ENCODE measurements at places on chromosomes 7 and 10.

DNA sequence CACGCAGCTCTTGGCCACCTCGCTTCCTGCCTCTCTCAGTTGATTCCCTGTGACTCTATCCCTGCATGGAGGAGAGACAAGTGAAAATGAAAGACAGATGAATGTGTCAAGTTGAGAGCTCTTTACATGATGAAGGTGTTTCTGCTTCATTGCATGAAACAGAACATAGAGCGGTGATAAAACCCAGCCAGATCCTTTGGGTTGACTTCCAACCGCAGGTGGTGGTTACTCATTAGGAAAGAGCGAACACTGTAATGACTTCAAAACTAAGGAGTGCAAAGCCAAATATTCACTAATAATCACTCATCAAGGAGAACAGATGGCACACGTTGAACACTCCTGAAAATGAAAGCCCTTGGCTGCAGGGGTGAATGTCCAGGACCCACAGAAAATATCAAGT, 31.8 kb upstream of the WDR11 start:
- no peak for DNase-seq

DNA sequence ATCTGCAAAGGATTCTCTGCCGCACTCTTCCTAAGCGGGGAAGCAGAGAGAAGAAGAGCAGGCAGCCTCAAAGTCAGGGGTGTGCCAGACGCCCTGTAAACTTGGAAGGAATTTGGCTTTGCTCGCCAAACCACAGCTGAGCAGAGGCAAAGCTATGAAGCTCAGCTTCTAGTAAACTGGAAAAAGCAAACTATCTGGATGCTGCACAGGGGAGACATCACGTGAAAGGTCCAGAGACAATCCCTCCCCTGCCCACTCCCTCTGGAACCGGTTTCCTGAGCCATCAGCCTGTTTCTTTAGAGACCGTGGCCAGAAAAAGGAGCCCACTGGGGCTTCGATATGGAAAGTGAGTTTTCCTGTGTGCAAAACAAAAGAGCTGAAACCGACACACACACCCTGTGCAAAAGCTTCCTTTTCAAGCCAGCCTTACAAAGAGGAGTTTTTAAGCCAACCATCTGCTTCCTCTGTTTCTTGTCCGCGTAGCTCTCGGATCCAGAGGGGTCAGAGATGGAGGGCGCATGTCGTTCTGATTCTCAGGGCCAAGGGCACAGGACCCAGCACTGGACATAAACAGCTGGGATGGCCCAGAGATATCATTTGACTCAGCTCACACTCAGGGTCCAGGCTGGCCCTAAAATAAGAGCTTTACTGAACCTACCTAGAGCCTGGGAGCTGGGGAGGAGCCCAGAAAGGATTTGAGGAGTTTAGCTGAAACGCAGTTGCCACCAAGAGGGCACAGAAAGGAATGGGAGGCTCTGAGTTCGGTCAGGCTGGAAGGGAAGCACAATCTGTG, 58.2 kb upstream of the DNAAF5 start:
- no peak for DNase-seq

GRCh38 chr10:49552277-49552676, 13.4 kb upstream of the ERCC6 start:
- DNase-seq, result no peak

DNA sequence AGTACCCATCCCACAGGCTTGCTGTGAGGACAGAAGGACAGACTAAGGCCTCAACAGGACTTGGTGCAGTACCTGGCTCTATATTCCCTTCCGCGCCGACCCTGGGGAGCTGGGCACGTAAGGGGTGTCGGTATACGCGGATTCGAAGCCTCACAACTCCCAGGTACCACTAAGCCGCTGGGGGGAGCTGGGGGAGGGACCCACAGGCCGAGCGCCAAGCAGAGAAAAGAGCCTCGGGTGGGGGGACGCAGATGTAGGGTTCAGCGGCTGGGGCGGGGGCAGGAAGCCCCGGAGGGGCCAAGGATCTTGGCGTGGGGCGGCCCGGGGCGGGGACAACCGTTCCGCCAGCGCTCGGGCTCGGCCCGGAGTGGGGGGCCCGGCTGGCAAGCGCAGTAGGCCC, 126.4 kb upstream of the ZNF746 start:
- DNase-seq, result peak; percentile 42

- DNase-seq, result no peak
Measured at GRCh38 chr10:12907656-12908055, 93.9 kb downstream of the CCDC3 start.

- no peak for DNase-seq
Measured at GRCh38 chr7:159105066-159105780, 39.4 kb downstream of the VIPR2 start.

GRCh38 chr10:114917927-114918672, 19.9 kb upstream of the TRUB1 start:
- no peak for DNase-seq

Measured in activated naive CD8-positive, alpha-beta T cell treated with anti-CD3 and anti-CD28 coated beads, Interleukin-2, amount 50 U/mL, for 24 hours (primary cell).